Caki2 (cell line): ENCODE measurements at places on chromosomes 4 and X.

DNA sequence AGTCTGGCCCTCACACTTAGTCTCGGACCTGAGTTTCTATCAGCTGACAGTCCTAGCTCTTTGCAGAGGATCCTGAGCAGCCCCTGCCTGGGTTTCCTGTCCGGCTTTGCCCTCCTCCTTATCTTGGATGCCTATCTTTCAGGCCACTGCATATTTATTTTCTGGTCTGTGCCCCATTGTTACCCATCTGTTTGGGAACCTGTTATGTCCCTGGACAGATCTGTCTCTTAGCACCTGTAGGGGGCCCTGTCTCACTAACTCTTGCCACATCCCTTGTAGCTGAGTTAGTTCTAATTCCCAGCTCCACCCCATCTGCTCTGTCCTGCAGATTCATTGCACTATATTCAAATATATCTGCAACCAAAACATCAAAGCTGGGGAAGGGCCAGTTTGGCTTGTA, 514.9 kb upstream of the LCORL start:
- no peak for DNase-seq

GRCh38 chr4:25925486-25926201, 11.6 kb downstream of the SMIM20 start:
- DNase-seq, result no peak

DNA sequence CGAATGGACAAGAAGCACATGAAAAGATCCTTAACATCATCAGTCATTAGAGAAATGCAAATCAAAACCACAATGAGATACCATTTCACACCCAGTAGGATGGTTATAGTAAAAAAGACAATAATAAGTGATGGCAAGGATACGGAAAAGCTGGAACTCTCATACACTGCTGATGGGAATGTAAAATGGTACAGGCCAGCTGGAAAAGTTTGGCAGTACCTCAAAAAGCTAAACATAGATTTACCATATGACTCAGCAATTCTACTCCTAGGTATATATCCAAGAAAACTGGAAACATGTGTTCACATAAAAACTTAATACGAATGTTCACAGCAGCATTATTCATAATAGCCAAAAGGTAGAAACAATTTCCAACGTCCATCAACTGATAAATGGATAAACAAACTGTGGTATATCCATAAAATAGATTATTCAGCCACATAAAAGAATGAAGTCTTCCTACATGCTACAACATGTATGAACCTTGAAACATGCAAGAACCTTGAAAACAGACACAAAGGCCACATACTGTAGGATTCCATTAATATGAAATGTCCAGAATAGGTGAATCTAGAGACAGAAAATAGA, 11.9 kb downstream of the RPS6KA3 start:
- no peak for DNase-seq

GRCh38 chr4:71338846-71339593, at the start of gene SLC4A4:
TSS of gene SLC4A4 (plus strand) at chr4:71339020.
- peak; percentile 91 for DNase-seq

DNA sequence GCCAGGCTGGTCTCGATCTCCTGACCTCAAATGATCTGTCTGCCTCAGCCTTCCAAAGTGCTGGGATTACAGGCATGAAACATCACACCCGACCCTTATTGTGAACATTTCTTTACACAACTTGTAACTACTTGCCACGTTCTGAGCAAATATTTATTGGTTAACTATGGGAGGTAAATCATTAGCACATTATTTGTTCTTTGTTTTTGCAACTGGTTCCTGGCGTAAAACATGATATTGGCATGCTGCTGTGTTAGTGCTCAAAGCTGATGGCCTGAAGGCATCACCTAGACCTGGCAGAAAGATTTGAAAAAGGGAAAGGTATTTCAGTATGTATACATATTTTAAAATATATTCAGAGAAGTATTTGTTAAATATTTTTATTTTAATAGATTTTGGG, 438.3 kb upstream of the PRKX start:
- no peak for DNase-seq

- DNase-seq, result no peak
Measured at GRCh38 chr4:22532896-22533295, 17.0 kb upstream of the ADGRA3 start.

DNA sequence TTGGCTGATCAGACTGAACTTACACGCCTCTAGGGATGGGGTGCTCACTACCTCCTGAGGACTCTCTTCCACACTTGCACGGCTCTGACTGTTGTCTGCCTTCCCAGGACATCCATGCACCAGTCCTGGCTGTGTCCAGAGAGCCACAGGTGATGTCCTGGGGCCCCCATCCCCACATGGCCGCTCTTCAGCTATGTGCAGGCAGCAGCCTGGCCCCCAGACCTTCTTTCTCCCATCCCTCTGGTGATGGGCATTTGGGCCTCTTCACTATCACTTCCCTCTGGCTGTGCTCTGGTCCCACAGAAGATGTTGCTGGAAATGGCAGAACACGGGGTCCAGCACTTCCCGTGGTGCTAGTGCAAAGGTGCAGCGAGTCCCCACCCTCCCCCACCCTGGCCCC, 40.9 kb upstream of the HMX1 start:
- DNase-seq, result no peak

DNA sequence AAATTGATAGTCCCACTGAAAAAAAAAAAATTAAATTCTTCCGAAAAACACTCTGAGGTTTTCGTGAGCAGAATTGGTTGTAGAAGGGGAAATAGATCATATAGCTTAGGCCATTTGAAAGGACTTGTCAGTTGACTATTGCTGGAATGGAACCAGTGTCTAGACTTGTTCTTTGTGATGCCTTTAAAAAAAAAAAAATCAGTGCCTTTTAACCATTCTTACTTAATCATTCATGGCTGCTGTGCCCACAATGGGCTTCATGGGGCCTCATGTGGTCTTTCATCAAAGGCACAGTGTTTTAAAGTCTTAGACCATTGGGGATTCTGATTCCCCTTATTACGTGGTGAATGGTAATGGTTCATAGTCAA, 139.3 kb downstream of the AFF1 start:
- DNase-seq, result no peak

DNA sequence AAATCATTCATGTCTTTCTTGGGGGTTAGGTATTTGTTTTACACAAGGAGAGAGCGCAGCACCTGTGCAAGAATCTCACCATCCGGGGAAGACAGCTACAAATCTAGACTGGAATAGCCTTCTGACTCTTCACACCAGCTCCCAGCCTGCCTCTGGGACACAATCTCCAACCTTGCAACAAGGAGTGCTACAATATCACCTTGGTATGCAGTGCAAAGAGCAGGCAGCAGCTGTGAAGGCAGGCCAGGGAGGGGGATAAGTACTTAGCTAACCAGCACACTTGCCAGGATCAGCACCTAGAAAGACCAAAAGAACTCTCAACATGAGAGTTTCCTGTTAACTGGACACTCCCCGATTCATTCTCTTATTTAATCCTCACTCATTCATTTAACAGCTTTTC, 235.3 kb downstream of the AR start:
- DNase-seq, result no peak

- no peak for DNase-seq
Measured at GRCh38 chr4:74583757-74584156, 138.8 kb downstream of the AREG start.

DNA sequence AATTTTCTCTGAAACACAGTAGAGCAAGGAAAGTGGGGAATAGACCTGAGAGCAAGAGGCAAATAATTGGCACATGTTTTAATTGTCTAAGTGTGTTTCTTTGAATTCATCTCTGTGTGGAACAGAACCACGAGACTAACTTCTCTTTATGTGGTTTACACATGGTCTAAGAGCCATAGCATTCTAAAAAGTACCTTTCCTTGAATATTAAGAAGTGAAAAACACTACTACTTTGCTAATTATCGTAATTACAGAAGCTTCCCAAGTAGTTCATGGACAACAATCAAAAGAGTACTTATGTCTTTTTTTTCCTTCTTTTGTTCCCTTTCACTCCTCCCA, 2.9 kb upstream of the CYBB start:
- no peak for DNase-seq

- no peak for DNase-seq
Measured at GRCh38 chr4:94063084-94063483, 144.6 kb upstream of the SMARCAD1 start.

DNA sequence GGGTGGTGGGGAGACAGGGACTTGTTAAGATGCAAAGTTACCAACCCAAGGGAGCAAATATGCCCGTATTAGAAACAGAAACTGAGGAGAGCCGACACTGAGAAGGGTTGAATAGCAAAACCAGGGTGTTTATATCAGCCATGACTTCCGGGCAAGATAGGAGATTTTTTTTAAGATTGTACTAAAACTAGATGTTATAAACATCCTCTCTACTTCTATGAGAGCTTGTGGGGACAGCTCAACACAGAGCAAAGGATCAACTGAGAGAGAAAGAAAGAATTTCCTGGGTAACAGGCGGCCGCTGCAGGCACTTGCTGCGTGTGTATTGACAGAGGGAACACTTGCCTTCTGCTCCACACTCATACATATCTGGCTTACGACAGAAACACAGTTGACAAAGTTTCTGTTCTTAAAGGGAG, 49.1 kb upstream of the FBXW7 start:
- no peak for DNase-seq

DNA sequence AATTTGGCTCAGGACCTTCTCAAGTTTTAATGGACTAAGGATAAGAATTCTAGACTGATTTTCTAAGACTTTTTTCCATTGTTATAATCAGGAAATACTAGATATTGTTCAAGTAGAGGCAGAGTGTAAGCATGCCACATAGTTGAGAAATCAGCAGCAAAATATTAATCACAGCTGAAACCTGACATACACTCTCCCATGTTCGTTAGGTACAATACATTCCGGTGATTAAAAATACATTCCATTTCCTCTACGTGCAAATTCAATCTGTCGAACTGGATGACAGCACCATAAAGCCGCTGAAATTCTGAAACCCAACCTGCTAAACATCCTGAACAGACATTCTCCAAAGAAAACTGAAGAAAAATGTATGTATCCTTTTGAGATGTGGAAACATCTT, 587.6 kb upstream of the DIPK2B start:
- DNase-seq, result no peak

DNA sequence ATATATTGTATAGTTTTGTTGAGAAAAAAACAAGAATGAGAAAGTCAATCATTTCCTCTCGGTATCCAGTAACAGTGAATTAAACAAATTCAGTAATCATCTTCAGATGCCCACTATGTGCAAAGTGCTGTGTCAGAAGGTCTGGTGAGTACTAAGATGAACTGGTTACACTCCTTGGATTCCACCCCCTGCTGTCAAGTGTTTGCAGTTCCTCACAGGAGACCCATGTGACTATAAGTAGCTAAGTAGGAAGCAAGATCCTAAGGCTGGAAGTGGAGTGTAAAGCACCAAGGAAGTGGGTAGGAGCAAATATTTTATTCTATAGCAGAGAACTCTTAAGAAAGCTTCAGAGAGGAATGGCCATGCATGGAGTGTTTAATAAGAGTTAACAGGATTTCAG, 73.6 kb downstream of the SNX25 start:
- no peak for DNase-seq

DNA sequence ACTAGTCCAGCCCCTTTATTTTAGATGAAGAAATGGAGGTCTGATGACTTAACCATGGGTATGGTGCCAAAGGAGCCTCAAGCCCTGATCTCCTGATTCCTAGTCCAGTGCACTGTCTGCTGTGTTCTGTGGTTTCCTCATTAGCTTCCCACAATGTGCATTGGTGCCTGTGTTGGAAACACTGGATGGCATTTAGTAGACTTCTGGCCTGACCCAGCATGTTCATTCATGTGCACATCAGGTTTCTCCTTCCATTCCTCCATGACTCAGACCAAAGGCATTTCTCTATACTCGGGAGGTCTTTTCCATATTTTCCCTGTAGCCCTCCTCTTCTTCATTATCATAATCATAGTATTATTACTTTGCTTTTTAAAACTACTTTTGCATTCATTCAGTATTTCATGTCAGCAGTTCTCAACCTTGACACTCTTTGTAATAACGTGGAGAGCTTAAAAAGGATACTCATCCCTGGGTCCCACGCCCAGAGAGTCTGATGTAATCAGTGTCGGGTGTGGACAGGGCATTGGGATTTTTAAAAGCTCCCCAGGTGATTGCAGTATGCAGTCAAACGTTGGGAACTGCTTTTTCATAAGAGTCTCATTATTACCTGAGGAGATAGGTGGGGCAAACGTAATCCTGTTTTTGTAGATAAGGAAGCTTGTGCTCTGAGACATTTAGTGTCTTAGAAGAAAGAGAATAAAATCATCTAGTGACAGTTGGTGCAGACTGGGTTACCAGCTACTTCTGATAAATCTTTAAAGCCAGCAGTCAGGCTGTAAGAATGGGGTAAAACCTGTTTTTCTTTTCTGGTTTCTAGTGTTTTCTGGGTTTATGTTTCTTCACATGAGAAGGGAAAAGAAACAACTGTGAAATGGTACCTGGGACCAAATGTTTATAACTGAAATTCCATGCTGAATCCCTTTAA, 40.9 kb upstream of the XK start:
- no peak for DNase-seq

GRCh38 chr4:158854236-158854635, 85.4 kb downstream of the FNIP2 start:
- no peak for DNase-seq

DNA sequence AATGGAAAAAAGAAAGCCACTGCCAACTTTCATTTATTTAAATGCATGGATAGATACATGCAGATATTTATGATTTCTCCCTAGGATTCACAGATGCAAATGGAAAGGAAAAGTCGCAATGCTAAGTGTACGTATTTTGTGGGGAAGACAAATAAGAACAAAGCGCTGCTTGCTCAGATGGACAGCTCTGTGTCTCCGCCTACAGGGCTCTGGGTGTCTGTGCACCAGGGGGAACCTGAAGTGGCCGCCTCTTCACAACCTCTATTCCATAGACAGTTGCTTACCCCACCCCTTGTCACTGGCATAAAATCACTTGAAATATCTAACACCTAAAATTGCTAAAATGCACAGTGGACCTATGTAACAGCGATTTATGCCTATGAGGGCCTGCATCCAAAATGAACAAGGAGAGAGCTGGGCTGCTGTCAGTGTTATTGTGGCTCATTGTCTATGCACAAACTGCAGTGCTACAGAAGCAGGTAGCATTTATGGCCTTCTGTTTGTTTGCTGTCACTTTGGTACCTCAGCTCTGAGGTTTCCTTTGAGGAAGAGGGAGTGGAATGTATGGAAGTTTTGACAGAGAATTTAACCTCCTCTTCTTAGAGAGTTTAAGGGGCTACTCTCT, 58.6 kb upstream of the PAGE1 start:
- DNase-seq, result no peak

DNA sequence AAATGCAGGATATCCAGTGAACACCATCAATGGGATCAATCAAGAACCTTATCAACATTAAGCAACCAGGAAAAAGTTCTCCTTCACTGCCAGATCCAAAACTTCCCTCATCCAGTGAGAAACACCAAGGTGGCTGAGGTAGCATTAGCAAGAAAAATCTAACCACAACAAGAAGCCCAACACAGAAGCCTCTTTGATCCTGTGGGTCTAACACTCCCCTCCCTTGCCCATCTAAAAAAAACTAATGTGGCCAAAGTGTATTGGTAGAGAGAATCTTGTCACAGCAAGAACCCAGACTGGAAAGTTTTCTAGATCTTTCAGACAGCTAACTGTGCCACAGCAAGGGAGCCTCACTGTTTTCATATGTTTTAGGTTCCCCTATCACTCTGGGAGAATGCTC, 558.0 kb downstream of the STPG2 start:
- no peak for DNase-seq
